Vagina (tissue), 2 donors: ENCODE measurements at places on chromosomes 3 and 15.

GRCh38 chr15:50909010-50909317, 481 bp downstream of the AP4E1 start:
- no peak for DNase-seq

GRCh38 chr3:31105438-31106077, 211.1 kb upstream of the GADL1 start:
- DNase-seq: no peak

- DNase-seq: no peak
These were observed 73.4 kb downstream of the CCK start for GRCh38 chr3:42192334-42193200.

- no peak for DNase-seq
These were observed 1120.7 kb upstream of the ALCAM start for GRCh38 chr3:104245981-104246380.

DNA sequence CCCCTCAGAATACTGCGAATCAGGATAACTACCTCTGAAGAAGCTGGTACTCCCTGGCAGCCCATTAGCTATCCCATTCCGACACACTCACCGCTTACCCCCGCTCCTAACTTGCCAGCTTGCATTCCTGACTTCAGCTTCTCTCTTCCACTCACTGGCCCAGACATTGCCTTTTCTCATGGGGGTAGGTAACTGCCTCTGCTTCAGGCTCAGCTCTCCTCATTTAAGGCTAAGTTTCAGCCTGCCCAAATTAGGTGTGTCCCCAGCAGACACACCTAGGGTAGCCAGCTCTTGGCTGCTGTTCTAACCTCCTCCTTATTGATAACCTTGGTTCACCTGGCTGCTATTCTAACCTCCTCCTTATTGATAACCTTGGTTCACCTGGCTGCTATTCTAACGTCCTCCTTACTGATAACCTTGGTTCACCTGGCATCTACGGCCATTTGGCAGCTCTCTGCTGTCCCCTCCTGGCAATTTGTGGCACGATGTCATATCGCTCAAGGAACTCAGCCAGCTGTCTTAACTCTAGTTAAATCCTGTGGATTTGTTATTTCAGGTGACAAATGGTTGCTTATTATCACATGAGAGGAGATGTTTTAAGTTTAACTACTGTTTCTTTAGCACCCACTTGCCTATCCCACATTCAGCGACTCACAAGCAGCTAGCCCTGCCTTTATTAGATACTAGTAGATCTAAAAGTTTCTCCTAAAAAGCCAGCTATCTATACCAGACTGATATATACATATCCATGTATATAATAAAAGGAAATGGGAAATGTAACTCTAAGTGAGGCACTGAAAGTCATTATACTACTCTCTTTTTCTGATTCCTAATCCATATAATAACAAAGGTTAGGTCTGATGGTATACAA, 106.5 kb upstream of the ACP3 start:
- DNase-seq: no peak

- no peak for DNase-seq
These were observed 53.9 kb downstream of the RAP2B start for GRCh38 chr3:153215966-153216365.

DNA sequence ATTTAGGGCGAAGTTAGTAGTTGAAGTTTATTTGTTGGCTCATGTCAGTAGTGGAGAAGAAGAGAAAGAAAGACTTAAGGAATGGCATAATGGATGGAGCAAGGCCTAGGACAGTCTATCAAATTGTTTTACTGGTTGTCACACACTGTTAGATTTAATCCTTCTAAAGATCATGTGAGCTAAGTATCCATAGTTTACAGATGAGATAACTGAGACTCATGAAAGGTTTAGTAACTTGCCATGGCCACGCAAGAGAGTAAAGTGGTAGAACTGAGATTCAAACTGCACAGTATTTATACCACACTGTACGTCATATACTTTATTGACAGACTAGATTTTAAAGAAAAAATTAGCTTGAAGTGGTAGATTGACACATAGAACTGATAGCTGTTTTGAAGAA, 11.4 kb downstream of the SPRED1 start:
- DNase-seq: no peak

DNA sequence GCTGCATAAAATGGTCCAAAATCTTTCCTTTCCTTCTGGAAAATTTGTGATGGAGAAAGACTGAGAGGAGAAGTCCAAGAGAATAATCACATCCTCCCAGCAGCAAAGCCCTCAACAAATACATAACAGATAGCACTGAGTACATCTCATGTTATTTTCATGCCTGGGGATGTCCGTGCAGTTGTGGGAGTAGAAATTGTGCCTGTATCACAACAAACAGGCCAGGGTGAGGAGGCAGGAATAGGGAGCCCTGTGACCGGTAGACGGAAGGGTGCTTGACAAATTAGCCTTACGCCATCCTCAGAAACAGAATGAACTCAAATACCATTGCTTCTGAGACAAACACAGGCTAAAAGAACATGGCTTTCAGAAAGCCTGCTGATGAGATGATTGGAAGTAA, 333.2 kb upstream of the UMPS start:
- DNase-seq: no peak
